ENCODE measurements at places on chromosomes 12 and 14.

DNA sequence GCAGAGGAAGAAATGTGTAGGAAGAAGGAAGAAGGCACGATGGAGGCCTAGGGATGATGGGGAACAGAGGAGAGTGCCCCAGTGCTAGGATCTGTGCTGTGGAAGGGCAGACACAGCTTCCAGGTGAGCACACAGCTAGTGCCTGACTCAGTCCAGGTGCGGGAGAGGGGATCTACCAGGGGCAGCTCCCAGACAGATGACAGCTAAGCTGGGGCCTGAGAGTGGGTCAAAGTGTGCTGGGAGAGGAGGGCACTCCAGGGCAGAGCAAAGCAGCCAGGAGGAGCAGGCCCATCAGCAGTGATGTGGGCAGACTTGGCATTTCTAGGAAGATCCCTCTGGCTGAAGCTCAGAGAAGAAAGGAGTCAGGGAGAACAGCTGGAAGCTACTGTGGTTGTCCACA is 36.7 kb downstream of the LRTM2 start:
- DNase-seq: no peak

GRCh38 chr14:95319312-95320077 is at the start of gene CLMN:
Gene CLMN, minus strand, starts transcription at chr14:95319908. Its CDS starts 116 bp downstream, at chr14:95319792.
- no peak for DNase-seq

GRCh38 chr14:65774041-65774440 is 361.5 kb downstream of the FUT8 start:
- DNase-seq: no peak

DNA sequence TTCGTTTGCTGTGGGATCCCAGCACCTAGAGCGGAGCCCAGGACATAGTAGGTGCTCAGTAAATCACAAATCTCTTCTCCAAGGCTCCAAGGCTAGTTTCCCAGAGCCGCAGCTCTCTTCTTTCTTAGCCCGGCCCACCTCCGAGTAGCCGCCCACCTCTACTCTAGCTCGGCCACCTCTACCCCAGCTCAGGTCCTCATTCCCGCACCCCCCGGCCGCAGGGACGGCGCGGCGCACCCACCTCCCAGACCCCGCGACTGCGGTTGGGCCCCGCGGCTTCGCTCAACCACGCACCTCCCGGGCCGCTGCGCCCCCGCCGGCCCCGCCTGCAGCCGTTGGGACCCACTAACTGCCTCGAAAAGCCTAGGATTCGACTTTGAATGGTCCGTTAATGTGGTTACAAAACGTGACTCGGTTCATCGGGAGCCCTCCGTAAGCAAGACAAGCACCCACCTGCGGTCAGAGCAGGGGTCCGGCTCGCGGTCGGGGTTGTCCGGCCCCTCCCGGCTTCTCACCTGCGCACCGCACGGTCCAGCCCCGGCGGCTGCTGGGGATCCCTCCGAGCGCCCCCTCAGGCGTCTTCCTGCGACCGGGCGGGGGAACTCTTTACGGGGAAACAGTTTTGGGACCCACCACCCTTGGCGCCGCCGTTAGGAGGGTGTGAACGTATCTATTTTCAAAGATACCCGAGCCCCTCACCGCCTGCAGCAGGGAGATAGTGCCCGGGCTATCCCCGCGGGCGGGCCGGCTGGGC is at the start of gene SLC2A14:
Gene SLC2A14, minus strand, starts transcription at position 350 of the 754 bp plus-strand sequence. CDS start 3,035 bp downstream, outside the sequence.
- no peak for DNase-seq

DNA sequence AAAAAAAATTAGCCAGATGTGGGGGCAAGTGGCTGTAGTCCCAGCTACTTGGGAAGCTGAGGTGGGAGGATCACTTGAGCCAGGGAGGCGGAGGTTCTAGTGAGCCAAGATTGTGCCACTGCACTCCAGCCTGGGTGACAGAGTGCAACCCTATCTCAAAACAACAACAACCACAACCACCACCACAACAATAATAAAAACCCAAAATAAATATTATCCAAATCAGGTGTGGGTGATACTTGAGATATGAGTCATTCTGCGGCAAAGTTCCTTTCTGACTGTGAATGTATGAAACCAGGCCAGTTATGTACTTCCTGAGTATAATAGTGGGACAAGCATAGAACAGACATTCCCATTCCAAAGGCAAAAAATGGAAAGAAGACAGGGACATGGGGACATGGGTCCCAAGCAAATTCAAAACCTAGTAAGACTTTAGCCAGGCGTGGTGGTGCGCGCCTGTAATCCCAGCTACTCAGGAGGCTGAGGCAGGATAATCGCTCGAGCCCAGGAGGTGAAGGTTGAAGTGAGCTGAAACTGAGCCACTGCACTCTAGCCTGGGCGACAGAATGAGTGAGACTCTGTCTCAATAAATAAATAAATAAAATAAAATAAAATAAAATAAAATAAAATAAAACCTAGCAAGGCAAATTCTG is 9.7 kb upstream of the ERC1 start:
- DNase-seq: no peak

- DNase-seq: no peak
These were observed 83.5 kb downstream of the MAP1LC3B2 start for GRCh38 chr12:116642683-116643082.

GRCh38 chr12:122021193-122021821 is 377 bp upstream of the BCL7A start:
- no peak for DNase-seq

All from T-cell (primary cell).